ENCODE measurements at places on chromosomes 13 and 19.

DNA sequence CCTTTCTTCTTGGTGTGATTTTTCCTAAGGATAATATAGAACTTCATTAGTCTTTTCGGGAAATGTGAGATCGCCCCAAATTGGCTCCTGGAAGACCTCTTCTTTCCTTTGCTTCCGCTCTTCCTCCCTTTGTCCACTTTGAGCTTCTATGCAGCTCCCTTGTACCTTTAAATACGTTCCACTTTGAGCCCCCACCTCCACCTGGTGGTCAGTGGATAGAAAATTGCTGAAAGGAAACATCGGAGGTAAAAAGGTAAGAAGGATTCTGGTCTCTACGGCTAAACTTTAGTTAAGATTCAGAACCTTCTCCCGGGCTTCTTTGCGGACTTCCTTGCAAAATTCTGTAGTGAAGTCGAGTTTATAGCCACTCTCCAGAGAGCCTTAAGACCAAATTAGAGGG is 55.0 kb upstream of the TM9SF2 start:
- no peak for DNase-seq

GRCh38 chr19:29704562-29705558 is 10.2 kb downstream of the C19orf12 start:
- DNase-seq, result no peak

DNA sequence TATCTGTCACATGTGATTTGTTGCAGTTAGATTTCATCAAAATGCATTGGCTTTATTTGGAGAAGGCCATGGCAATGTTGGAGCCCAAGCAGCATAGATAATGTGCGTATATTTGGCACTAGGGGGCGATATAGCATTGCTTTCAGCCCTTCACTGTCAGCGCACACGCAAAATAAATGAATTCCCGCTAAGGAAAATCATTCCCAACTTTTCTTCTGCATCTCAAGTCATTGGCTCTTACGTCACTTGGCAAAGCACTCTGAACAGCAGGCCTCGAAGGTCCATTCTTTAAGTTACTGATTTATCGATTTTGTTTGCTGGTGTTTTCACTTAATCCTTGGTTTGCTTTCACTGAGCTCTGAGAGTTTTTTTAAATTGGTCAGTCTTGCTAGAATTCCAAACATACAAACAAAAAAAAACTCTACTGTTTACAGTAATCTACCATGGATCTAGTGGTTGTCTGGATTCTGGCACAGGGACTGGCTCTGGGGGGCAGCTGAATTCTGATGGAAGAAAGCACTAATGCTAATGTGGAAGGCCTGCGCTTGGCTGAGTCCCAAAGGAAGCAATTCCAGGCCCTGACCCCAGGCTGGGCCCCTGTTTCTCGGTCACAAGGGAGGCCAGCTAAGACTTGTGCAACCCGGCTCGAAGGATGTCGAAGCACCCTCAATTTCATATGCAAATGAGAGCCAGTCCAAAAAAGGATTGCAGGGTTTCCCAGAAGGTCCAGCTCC is 97.7 kb upstream of the IPO5 start:
- DNase-seq, result peak; percentile 88

DNA sequence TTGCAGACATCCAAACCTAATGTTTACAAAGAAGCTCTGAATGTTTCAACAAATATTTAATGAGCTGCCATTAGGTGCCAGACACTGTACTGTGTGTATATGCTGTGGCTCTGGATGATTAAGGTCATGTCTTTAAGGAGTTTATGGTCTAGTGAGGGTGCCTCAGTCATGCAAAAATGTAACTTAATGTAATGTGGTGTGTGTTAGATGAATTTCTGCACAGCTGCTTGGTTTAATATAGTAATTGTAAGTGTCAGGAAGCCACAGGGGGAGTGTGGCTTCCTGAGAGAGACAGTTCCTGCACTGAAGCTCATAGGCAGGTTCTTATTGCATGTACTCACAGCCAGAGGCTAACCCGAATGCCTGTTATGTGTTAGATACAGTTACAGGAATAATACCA is 43.3 kb downstream of the SPATA13 start:
- no peak for DNase-seq

DNA sequence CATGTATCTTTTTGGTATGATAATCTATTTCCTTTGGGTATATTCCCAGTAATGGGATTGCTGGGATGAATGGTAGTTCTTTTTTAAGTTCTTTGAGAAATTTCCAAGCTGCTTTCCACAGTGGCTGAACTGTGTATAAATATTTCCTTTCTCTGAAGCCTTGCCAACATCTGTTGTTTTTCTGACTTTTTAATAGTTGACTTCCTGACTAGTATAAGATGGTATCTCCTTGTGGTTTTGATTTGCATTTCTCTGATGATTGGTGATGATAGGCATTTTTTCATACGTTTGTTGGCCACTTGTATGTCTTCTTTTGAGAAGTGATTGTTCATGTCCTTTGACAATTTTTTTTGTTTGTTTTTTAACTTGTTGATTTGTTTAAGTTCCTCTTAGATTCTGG is 61.6 kb upstream of the PCDH17 start:
- DNase-seq, result no peak

DNA sequence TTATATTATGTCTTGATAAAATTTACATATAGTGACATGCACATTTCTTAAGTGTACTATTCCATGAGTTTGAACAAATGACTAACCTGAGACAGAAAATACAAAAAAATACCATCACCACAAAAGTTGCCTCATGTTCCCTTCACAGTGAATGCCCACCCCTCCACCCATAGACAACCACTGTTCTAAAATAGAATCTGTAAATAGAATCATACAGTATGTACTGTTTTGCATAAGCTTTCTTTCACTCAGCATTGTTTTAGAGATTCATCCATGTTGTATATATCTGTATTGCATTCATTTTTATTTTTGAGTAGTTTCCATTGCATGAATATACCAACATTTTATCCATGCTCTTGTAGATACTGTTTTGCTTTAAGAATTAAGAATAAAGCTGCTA is 23.3 kb upstream of the RBM26 start:
- DNase-seq, result no peak

DNA sequence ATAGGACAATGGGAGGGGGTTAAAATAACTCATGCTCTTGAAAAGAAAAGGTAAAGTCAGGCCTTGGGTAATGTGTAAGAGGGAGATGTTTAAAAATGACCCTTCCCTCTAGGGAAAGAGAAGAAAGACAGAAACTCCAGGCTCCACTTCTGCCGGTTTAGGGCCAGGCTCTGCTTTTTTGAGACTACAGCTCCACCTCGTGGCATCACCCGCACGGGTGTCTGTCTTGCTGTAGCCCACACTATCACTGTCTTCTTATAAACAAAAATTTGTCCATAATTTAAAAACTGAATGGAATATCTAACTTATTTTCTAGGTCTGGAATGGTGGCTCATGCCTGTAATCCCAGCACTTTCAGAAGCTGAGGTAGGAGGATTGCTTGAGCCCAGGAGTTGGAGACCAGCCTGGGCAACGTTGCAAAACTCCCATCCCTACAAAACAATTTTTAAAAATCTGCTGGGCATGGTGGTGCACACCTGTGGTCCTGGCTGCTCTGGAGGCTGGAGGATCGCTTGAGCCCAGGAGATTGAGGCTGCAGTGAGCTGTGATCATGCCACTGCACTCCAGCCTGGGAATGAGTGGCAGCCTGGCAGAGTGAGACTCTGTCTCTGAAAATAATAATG is 65.1 kb upstream of the GTF3A start:
- peak; percentile 76 for DNase-seq

GRCh38 chr19:18153556-18154134 is 682 bp downstream of the PIK3R2 start:
- peak; percentile 46 for DNase-seq

DNA sequence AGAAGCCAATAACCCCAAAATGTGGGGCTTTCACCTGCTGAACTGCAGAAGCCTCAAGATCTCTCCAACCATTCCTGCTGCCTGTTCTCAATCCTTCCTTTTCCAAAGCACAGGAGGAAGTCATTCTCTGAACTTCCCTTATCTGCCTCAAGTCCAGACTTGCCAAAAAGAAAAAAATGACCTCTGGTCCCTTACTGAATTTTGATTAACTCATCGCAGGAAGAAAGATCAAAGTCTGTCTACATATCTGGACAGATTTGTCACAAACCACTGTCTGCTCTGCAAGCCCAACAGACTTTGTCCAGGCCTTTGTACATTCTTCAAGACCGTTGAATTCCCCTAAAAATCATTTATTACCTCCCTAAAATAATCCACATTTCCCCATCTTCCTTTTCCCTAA is 126.5 kb upstream of the NBEA start:
- DNase-seq, result no peak

Measured in neural progenitor cell (in vitro differentiated cells).